Stimulated activated CD8-positive, alpha-beta memory T cell treated with anti-CD3 and anti-CD28 coated beads, Interleukin-4, amount 100 ng/mL, for 4 hours (primary cell): ENCODE measurements at places on chromosomes 13 and 19.

GRCh38 chr19:41302624-41303351 is 7.2 kb upstream of the CCDC97 start:
- DNase-seq, result peak; percentile 44

GRCh38 chr13:90413548-90413947 is 933.9 kb upstream of the MIR17HG start:
- no peak for DNase-seq

DNA sequence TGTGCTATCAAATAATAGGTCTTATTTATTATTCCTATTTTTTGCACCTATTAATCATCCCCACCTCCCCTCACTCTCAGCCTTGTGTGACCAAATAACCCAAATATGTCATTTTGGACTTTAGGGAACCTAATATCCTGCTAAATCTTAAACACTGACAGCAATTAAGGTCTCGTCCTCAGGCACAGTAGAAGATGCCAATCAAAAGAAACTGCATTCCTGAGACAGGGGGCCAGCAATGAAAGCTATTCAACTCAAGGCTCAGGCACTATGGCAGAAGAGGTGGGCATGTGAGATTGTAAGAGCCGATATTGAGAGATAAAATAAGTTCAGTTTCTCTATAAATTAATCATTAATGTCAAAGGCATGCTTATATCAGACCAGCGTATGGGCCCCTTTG is 1437.7 kb upstream of the PCDH9 start:
- DNase-seq, result no peak

- no peak for DNase-seq
These were observed 14.3 kb upstream of the F7 start for GRCh38 chr13:113091211-113091771.

GRCh38 chr13:88257706-88258105 is 586.5 kb downstream of the SLITRK5 start:
- DNase-seq, result no peak

DNA sequence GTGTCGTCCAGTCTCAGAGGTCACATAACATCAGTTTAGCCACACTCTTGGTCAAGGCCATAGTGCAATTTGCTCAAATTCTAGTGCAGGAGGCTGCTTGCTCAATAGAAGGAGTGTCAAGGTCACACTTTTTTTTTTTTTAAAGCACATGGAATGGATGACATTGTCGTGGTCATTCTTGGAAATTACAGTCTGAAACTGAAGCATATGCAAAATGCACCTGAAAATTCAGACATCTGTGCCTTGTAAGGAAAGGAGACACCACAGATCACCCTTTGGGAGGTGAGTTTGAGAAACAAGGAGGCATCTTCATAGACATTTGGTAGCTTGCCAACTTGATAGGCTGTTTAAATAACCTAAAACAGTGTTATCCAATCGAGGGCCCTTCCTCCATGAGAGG is 98.3 kb upstream of the ANKRD10 start:
- DNase-seq, result no peak

DNA sequence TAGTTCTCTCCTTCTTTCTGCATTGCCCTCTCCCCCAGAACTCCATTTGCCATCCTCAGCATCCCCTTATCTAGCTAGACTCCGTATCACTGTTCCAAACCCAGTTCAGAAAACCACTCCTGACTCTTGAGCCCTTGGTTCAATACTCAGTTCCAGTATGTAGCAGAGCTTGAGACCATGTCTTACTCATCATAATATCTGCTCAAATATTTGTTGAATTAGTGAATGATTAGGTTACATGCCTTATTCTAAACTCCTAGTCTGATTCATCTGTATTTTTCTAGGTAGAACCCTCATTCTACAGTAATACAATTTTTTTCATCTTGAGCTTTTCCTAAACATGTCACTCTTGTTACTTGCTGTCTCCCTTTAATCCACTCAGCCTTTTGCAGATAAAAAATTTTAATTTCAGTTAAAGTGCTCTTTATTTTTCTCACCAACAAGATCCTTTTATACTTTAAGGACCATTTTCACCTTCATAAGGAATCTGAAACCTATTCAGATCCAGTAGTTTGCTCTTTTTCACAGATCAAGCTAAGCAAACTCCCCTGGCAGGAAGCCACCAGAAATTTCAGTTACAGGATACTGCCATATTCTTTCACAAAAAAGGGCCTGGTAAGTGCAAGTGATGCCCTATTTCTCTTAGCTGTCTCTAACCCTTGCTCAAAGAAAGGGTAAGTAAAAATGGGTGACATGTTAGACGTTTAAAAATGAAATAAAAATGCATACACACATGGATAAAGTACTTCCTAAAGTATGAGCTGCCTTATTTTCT is 23.1 kb upstream of the INTS6 start:
- DNase-seq, result no peak

- DNase-seq, result no peak
These were observed 25.7 kb downstream of the CCDC70 start for GRCh38 chr13:51887468-51887867.

GRCh38 chr19:47781590-47782262 is 3.2 kb downstream of the SELENOW start:
- DNase-seq, result no peak

GRCh38 chr13:107020393-107020792 is 452.5 kb upstream of the ARGLU1 start:
- no peak for DNase-seq
